Mesothelial cell of epicardium (in vitro differentiated cells): ENCODE measurements at places on chromosomes 11 and 22. TPM values are rescaled to one million over a fixed set of nuclear protein-coding genes. Genes with fewer than 3 reads are reported as not detected.

DNA sequence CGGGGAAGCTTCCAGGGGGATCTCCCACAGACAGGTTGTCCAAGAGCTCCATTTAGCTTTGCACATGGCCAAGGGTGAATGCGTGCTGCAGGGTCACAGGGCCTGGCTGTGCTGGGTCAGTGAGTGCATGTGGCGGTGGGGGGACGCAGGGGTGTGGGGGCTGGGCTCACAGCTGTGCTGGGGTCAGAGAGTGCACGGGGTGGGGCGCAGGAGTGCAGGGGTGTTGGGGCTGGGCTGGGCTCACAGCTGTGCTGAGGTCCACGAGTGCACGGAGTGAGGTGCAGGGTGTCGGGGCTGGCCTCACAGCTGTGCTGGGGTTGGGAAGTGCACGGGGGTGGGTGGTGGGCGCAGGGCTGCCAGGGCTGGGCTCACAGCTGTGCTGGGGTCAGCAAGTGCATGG lies 557.7 kb downstream of the BRD1 start:
- no peak for DNase-seq

DNA sequence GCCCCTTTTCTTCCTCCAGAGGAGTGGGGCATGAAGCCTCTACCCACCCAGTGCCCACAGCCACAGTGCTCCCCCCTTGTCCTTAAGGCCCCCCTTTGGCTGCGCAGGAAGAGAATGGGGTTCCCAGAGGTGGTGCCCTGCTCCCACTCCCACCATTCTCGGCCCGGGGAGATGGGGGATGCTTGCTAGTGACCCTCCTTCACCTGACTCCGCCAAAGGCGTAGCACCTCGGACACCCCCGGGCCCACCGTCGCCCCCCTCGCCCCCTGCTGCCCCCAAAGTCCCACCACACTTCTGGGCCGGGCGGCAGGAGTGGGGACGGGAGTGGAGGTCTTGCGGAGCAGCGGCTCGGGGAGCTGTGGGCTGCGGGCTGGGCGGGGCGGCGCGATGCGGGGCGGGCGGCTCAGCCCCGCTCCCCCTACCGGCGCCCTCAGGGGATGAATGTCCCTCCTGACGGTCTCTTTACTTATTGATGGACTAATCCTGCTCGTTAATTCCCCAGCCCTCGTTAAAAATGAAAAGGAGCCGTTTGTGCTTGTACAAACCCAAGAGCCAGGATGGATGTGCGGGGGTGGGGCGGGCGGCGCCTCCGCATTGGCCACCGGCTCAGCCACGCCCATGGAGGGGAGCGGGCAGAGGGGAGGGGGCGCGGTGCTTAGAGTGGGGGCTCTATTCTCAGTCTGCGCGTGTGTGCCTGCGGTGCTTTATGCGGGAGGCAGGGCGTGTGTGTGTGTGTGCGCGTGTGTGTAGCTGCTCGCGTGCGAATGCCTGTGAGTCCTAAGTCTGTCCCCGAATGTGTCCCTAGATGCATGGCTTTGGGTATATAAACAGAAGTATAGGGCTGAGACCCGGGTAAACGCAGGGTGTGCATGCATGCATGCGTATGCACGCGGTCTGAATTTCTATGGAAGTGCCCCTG lies 25.6 kb downstream of the SYT7 start:
- DNase-seq: peak; percentile 51

- DNase-seq: no peak
These were observed 19.7 kb downstream of the CTR9 start for GRCh38 chr11:10770626-10771254.

DNA sequence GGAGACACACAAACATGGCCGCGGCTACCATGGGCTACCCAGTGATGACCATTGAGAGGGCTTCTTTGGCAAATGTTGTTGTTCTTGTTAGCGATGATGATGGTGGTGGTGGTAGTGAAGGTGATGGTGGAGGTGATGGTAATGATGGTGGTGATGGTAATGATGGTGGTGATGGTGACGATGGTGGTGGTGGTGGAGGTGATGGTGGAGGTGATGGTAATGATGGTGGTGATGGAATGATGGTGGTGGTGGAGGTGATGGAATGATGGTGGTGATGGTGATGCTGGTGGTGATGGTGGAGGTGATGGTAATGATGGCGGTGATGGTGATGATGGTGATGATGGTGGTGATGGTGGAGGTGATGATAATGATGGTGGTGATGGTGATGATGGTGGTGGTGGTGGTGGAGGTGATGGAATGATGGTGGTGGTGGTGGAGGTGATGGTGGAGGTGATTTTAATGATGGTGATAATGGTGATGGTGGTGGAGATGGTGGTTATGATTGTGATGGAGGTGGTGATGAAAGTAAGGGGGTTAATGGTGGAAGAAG lies 16.3 kb upstream of the WNT7B start:
- no peak for DNase-seq

GRCh38 chr11:8787372-8787771 lies 104.8 kb downstream of the RPL27A start:
- DNase-seq: no peak

DNA sequence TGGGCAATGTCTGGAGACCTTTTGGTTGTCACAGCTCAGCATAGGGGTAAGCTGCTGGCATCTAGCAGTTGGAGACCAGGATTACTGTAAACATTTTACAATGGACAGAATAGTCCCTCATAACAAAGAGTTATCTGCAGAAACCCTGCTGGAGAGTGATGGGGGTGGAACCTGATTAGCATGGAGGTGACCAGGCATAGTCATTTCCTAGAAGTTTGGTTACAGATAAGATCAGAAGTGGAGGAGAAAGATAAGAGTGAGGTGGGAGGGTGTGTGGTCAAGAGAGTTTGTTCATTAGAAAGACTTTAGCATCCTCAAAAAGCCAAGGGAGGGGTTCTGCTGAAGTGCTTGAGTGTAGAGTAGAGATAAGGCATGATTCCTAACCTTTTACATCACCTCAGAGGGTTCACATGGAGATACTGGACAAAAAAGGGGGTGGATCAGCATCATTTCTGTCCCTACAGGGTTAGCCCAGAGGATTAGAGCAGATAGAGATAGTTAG lies 38.8 kb downstream of the PRDM11 start:
- DNase-seq: no peak

DNA sequence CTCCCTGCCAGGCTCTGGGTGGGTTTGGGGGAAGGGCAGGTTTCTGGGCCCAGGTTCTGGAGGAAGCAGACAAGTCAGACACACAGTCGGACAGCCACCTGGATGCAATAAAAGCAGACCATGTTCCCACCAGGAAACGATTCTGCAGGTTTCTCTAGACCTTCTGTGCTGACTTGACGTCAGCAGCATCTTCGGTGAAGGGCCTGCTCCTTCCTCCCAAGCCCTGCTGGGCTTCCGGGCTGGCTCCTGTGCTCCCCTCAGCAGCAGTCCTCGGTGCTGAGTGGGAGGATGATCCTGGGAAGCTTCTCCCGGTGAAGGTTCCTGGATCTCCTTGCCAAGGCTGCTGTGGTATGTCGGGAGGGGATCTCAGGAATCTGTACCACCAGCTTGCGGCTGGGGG lies 240.0 kb downstream of the GRIK4 start:
- DNase-seq: no peak

DNA sequence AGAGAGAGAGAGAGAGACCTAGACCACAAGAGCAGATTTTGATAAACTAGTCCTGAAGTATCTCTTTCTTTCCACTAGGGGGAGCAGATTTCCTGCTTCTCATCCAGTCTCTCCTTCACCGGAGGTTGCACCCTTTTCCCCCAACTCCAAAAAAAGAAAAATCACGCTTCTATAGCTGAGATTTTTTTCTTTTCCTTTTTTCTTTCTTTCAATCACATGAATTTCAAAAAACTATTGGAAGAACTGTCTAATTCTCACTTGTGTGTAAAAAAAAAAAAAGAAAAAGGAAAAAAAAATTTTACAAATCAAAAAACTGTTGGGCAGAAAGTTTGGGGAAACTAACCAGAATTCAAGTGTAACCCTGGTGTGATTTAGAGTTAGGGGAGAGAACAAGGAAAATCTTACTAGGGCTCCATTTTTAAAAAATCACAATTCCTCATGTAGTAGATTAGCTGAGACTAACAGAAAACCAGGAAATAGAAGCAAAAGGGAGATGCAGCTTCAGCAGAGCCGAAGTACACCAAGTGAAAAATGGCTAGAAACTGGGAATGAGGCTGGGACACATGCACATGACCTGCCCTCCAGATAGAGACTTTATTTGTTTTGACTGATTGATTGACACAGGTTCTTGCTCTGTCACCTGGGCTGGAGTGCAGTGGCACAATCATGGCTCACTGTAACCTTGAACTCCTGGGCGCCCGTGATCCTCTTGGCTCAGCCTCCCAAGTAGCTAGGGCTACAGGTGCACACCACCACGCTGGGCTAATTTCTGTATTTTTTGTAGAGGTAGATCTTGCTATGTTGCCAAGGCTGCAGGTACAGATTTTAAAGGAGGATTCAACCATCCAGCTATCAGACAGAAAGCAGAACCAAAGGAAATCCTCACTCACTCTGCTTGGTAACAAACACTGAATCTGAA lies 27.1 kb downstream of the SDHD start:
- DNase-seq: no peak

GRCh38 chr11:37497326-37497725 lies 899.3 kb upstream of the RAG2 start:
- DNase-seq: no peak

GRCh38 chr22:30250661-30251267 lies 4.2 kb upstream of the LIF start:
- no peak for DNase-seq

DNA sequence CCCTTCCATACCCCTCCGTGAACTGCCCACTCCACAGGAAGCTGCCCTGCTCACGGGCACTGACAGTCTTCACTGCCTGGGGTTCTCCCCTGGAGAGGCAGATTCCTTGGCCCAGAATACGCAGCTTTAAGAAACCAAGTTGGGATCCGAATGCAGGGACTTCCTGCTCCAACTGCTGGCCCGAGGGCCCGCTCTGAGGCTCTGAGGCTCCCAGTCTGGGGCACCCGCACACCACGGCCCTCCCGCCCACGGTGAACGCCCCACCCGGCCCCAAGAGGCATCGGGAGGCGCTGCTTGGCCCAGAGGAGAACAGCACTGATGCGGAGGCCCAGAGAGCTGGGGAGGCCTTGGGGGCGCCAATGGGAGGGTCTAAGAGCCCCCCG lies 42.3 kb downstream of the IGF2 start:
- no peak for DNase-seq

GRCh38 chr22:35426801-35427140 lies 26.8 kb downstream of the MCM5 start:
- DNase-seq: no peak

Gene ACCS
- total RNA-seq: 54.2 to 60.1 TPM (median 58.3 TPM) in 3 replicates

Gene PGA5
- total RNA-seq: not detected in 3 replicates

Gene ANKRD42
- total RNA-seq: 6.9 to 7.8 TPM (median 7.0 TPM) in 3 replicates

Gene CLCF1
- 5.9 to 6.3 TPM (median 6.1 TPM) in 3 replicates for total RNA-seq

Gene PRAME
- not detected in 3 replicates for total RNA-seq
